ENCODE measurements at places on chromosomes 16 and 17. TPM values are rescaled to one million over a fixed set of nuclear protein-coding genes. Genes with fewer than 3 reads are reported as not detected.

GRCh38 chr17:57577751-57578607, 167.1 kb downstream of the CCDC182 start:
- peak; percentile 93 for DNase-seq
- H3K4me3 ChIP-seq = no peak overlapping the region
- no peaks in the 10 kb centered on the region for H3K36me3 ChIP-seq
- peaks cover 10% of the 10 kb centered on the region for H3K4me1 ChIP-seq
- no peaks in the 10 kb centered on the region for H3K27me3 ChIP-seq

The GPS1 gene
- 235 TPM for total RNA-seq

- H3K4me1 ChIP-seq = peaks cover 16% of the 10 kb centered on the region
- H3K4me3 ChIP-seq = no peak overlapping the region
- H3K27ac ChIP-seq = no peak overlapping the region
- no peaks in the 10 kb centered on the region for H3K27me3 ChIP-seq
- no peak for DNase-seq
Observed at GRCh38 chr16:31186176-31186575, 6.2 kb downstream of the FUS start.

The ASGR1 gene
- total RNA-seq = 20.2 TPM

DNA sequence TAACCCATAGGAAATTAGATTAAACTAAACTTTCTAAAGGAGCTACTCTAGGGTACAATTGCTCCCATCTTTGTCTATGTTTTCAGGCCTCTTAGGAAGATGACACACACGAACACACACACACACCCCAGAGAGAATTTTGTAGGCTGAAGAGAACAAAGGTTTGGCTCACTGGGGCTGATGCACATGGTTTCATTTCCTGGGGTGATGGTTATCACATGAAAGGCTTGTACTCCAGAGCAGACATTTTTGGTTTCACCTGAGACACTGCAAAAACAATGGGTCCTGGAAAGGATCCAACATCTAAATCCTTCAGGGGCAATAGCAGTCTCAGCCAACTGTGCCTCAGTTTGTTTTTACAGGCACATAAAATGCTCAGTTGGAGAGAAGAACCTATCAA, 62.8 kb downstream of the GRB7 start:
- H3K27ac ChIP-seq = no peak overlapping the region
- H3K27me3 ChIP-seq = peaks cover 2% of the 10 kb centered on the region
- DNase-seq = no peak
- H3K36me3 ChIP-seq = no peaks in the 10 kb centered on the region
